ENCODE measurements at places on chromosomes 3 and 15. TPM values are rescaled to one million over a fixed set of nuclear protein-coding genes. Genes with fewer than 3 reads are reported as not detected.

- H3K36me3 ChIP-seq: no peaks in the 10 kb centered on the region
- H3K4me1 ChIP-seq: peaks cover 9% of the 10 kb centered on the region
- H3K27ac ChIP-seq: peak overlapping the region; percentile 67
- no peak overlapping the region for H3K4me3 ChIP-seq
These were observed 19.1 kb downstream of the USP3 start for GRCh38 chr15:63523306-63523990.

DNA sequence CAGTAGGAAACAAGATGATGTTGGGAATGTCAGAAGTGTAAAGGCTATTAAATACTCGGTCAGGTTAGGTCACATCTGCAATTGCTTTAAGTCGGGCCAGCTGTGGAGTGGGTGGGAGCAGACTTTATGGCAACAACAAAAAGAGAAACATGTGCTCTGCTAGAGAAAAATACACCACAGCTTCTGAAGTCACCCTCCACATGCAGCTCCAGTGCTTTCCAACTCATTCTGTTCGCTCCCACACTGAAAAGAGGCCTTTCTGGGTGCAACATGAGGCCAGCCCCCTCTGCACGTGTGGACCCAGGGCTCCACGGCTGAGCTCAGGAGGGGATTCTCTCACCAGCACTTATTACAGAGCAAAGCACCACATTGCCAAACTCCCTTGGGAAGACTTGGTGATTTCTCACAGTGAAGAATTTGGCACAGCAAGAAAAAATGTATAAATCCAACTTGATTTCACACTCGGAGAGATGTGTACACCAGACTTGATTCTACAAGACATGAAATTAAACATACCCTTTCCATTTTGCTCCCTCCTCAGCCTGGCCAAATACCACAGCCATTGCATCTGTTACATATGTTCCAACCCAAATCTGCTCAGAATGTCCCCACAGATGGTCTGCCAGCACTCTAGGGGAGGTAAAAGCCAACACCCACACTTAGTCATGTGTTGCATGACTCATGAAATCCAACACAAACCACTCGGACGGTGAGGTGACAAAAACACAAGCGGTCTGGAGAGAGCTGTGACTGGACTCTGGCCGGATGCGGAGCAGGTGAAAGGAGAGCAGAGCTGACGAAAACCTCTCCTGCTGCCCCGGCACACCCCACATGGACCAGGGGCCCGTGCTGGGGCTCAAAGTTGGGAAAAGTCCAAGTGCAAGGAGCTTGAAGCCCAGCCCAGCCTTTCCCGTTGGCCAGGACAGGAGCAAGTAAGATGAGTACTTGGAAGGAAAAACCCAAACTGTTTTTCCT is 74.6 kb downstream of the ITGB5 start:
- H3K27me3 ChIP-seq: no peaks in the 10 kb centered on the region
- DNase-seq: peak; percentile 86
- peak overlapping the region; percentile 91 for H3K27ac ChIP-seq
- H3K4me1 ChIP-seq: peaks cover 5% of the 10 kb centered on the region
- H3K4me3 ChIP-seq: no peak overlapping the region

DNA sequence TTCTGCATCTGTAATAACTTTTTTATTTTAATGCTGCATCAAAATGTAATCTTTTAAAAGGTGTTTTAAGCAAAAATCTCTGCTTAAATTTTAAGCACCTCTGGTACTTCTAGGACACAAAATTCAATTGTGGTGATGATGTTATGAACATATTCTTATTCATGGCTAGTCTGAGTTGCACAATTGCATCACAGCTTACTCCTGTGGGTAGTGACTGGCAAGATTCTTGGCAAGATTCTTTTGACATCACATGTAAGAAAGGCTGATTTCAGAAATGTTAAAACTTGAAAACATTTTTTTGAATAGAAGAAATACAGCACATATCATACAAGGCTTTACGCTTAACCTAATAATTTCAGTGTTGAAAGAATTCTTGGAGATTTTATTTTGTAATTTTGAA is 35.7 kb downstream of the IQCH start:
- H3K4me1 ChIP-seq: no peaks in the 10 kb centered on the region
- H3K4me3 ChIP-seq: no peak overlapping the region
- no peak overlapping the region for H3K27ac ChIP-seq
- H3K36me3 ChIP-seq: no peaks in the 10 kb centered on the region
- no peak for DNase-seq

DNA sequence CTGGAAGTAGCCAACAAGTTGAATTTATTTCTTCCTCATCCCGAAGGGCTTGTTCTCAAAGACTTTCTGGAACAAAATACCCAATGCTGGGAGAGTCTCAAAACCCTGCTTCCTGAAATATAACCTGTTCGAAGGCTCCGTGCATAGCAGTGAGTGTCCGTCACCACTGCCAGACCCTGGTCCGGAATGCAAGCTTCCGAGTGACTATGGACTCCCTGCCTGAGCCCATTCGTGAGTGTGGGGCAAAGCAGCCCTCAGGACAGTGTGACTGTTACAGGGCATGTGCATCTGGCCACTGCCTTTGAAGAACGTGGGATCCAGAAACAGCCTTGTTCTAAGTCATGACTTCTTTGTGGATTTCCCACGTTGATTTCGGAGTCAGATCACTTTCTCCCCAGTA is 214.5 kb upstream of the IGF1R start:
- H3K4me1 ChIP-seq: no peaks in the 10 kb centered on the region
- no peak overlapping the region for H3K27ac ChIP-seq
- no peaks in the 10 kb centered on the region for H3K27me3 ChIP-seq
- no peaks in the 10 kb centered on the region for H3K36me3 ChIP-seq
- DNase-seq: no peak

DNA sequence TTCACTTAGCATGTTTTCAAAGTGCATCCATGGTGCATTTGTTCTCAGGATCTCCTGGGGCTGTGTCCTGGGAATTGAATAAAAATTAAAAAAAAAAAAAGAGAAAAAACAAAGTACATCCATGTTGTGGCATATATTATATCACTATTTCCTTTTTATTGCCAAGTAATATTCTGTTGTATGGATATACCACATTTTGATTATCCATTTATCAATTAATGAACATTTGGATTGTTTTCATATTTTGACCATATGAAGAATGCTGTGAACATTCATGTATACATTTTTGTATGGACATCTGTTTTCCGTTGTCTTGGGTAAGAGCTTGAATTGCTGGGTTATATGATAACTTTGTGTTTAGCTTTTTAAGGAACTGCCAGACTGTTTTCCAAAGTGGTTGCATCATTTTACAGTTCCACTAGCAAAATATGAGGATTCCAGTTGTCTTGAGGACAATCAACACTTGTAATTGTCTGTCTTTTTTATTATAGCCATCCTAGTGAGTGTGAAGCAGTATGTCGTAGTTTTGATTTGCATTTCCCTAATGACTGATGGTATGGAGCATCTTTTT is 44.5 kb downstream of the CTDSPL2 start:
- no peak overlapping the region for H3K27ac ChIP-seq
- no peaks in the 10 kb centered on the region for H3K36me3 ChIP-seq
- no peaks in the 10 kb centered on the region for H3K27me3 ChIP-seq

DNA sequence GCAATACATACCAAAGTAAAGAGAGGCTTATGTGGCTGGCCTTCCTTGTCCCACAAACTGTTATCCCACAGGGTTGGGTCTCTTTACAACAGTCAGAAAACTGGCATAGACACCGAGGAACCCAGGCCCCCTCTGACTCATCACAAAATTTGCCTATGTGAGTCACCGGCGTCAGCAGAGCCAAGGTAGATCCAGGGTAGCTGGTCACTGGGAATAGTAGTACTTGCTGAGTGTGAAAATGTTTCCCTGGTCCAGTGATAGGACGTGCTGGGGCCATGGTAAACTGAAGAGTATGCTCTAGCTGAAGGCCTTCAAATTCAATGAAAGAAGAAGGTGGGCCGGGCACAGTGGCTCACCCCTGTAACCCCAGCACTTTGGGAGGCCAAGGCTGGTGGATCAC is 27.1 kb upstream of the SKIL start:
- no peaks in the 10 kb centered on the region for H3K4me1 ChIP-seq
- no peaks in the 10 kb centered on the region for H3K27me3 ChIP-seq

DNA sequence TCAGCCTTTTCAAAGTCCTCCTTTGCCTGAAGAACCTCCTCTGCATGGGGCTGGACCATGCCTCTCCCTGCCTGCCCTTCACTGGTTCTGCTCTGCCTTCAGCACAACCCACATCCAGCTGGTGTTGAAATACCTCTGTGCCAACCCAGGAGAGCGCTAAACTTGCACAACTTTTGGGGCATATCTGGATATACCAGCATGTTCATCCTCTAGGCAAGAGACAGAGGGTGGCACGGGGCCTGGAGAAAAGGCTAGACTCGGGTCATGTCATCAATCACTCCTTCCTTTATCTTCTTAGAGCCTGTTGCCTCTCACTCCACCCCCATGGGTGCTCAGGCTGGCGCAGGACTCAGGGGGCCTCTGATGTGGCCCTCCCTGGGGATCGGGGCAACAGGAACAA is 4.8 kb downstream of the SEMA4B start:
- H3K36me3 ChIP-seq: no peaks in the 10 kb centered on the region
- H3K27ac ChIP-seq: no peak overlapping the region
- no peak overlapping the region for H3K4me3 ChIP-seq
- H3K27me3 ChIP-seq: no peaks in the 10 kb centered on the region

- no peak for DNase-seq
- H3K4me3 ChIP-seq: no peak overlapping the region
- H3K4me1 ChIP-seq: peaks cover 3% of the 10 kb centered on the region
- no peak overlapping the region for H3K27ac ChIP-seq
- no peaks in the 10 kb centered on the region for H3K36me3 ChIP-seq
These were observed 50.8 kb downstream of the GXYLT2 start for GRCh38 chr3:72938471-72939265.

DNA sequence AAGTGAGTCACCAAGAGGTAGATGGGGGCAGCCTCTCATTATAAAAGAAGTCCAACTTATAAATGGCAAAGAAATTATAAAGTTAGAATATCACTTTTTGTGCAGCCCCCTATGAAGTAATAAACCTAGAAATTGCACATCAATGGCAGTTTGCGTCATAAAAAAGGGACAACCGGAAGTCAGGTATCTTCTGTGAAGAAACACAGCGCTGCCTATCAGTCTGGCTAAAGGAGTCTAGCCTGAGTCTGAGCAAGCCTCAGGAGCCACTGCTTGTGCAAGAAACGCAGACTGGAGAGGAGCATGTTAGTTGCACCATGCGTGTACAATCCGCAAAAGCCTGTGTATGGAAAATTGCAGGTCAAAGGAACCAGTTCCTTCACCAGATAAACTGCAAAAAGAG is 178.4 kb downstream of the ARRDC4 start:
- H3K4me3 ChIP-seq: no peak overlapping the region
- H3K4me1 ChIP-seq: no peaks in the 10 kb centered on the region
- H3K27ac ChIP-seq: no peak overlapping the region
- H3K36me3 ChIP-seq: no peaks in the 10 kb centered on the region
- no peaks in the 10 kb centered on the region for H3K27me3 ChIP-seq

GRCh38 chr15:83545804-83546511 is 98.8 kb downstream of the SH3GL3 start:
- no peaks in the 10 kb centered on the region for H3K27me3 ChIP-seq
- DNase-seq: no peak
- no peaks in the 10 kb centered on the region for H3K4me1 ChIP-seq
- no peak overlapping the region for H3K27ac ChIP-seq

GRCh38 chr3:55402886-55403609 is 84.1 kb downstream of the WNT5A start:
- no peaks in the 10 kb centered on the region for H3K4me1 ChIP-seq
- no peaks in the 10 kb centered on the region for H3K36me3 ChIP-seq
- H3K27me3 ChIP-seq: peaks cover 2% of the 10 kb centered on the region
- no peak overlapping the region for H3K4me3 ChIP-seq
- no peak overlapping the region for H3K27ac ChIP-seq

Gene BTD
- 11.7 TPM for total RNA-seq

Data from aorta (tissue), 5 donors.